Trophoblast cell (in vitro differentiated cells and primary cell): ENCODE measurements at places on chromosomes 13 and 19.

DNA sequence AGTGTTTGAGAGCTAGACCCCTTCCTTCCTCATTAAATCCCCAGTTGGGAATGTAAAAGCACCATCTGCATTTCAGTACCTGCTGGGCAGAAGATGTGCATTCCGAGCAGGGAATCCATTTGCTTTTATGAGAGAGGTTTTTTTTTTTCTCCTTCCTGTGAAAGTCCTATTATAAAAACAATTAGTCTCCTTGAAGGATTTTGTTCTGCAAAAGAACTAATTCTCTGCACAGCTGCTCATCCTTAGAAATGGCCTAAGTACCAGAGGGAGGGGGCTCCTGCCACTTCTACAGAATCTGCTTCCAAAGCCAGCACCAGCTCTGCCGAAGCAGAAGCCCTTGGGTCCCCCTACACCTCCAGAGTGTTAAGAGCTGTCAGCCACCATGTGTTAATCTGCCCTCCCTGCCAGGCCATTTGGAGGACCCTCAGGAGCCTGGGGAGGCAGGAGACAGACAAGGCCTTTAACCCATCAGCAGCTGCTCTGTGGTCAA is 36.4 kb upstream of the SERPINE3 start:
- DNase-seq = no peak

DNA sequence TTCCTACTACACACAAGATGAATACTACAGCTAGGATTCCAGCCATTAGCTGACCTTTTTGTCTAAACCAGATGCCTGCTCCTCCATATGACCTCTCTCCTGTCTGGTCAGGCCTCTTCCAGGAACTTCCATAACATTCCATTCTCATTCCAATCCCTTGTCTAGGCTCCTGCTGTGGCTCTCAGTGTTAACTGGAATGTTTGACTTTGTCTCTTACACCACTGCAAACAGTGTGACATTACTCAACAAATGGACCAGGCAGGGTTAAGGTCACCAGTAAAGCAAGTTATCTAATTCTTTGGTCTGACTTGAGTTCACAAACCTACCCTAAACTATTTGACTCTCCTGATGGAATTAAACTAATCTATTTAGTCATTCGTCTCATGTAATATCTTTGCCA is 2.1 kb upstream of the GPC6 start:
- DNase-seq = no peak

DNA sequence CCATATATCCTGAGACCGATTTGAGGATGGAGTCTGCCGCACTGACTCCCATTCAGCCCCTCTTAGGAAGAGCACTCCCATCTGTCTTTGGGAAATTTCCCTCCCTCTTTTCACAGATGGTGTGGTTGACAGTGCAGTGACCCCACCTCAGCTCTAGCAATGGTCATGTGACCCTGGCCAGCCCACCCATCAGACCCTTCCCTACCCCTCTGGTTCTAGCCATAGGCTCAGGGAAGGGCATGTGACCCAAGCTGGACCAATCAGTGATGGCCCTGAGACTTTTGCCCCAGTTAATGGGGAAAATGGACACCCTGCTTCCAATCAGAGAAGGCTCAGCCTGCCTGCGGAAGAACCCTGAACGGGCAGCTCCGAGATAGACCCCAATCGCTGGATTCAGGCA is 26.3 kb downstream of the IL12RB1 start:
- no peak for DNase-seq

DNA sequence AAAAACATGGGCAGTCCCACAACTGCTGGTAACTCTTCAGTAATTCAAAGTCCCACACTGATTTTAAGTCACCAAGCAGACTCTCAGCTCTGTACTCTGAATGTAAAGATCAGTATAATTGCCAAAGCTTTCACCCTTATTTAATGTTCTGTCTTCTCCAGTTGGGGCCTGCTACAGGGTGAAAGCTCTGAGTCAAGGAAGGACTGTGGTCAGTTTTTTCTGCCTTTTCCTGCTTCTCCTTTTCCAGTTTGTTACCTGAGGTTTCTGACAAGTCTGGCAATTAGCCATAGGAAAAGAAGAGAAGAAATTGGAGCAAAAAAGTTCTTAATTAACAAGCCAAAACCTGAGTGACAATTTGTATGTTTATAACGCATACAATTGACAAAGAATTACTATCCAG is 279.3 kb downstream of the RBM26 start:
- DNase-seq = no peak

DNA sequence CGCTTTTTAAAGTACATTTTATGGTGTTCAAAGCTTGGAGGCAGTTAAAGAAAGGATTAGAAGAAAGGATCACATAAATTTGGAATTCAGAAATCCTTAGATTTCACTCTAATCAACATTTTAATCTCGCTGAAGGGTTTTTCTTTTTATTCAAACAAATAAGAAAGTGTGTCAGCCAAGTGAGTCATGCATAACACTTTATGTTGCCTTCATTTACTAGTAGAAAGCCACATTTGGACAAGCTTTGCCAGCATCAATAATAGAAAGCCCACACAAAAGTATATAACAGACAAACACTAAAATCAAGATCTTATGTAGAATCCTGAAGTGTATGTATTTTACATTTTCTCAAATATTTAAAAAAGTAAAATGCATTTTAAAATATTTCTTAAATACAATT is 154.9 kb upstream of the TRPC4 start:
- DNase-seq = no peak

DNA sequence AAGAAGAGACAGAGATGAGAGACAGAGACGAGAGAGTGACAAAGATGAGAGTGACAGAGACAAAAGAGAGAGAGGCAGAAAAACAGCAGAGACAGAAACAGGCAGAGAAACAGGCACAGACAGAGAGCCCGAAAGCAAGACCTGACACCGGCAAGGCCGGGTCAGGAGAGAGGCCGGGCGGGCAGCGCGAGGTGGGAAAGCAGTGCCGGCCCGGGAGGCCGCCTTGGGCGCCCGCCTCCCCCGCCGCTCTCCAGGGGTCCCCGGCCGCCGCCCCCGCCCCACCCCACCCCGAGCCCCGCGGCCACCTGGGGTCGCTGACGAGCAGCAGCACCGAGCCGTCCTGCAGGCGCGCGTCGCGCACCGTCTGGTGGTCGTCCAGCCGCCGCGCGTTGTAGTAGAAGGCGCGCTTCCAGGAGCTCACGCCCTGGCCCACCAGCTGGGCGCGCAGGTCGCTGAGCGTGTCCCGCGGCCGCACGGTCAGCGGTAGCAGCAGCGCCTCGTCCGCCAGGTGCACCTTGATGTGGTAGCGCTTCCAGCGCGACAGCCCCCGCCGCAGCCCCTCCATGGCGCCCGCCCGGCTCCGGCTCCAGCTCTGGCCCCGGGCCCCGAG is at the start of gene TINCR:
Gene TINCR (minus strand): TSS at position 594 of the 610 bp plus-strand sequence.
- peak; percentile 37 for DNase-seq

GRCh38 chr13:48891586-48891985 is 84.1 kb upstream of the FNDC3A start:
- DNase-seq = peak; percentile 45

GRCh38 chr13:113939944-113940297 is 34.0 kb downstream of the C13orf46 start:
- no peak for DNase-seq
